EL (cell line): ENCODE measurements at places on chromosomes 6 and 20.

GRCh38 chr6:162443101-162443500, 284.5 kb downstream of the PRKN start:
- no peak for DNase-seq

DNA sequence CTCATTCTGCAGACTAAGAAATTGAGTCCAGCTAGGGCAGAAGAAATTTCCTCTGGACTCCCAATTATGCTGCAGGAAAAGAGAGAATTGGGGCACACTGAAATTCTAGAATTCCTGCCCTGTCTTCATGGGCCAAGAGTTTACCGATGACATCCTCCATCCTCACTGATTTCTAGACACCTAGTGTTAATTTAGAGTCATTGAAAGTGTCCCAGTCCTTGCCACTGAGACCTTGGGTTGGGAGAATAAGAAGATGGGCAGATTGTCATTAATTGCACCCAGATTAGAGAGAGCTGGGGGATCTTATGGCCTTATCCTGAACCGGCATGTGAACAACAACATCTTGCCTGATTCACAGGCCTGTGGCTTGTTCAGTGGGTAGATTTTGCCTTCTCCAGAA, 29.0 kb downstream of the ANGPT4 start:
- DNase-seq: no peak

GRCh38 chr20:12383821-12384220, 466.1 kb downstream of the BTBD3 start:
- DNase-seq: no peak

DNA sequence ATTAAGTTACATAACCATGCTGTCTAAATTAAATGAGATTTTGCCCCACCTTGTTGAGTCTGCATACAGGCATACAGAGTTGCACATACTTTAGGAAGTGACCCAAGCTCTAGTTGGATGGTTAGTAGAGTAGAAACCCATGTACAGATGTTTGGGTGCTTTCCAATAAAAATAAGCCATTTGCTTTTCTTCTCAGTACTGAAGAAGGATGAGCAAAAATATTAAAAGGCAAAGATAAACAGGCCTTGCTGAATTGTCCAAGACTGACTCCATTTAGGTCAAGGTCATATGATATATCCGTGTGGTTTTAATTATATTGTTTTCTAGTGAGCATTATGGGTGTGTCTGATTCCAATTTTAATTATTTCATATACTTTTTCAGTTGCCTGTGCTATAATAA, 589.4 kb downstream of the RFPL4B start:
- DNase-seq: peak; percentile 52

GRCh38 chr20:53494753-53495152, 98.9 kb downstream of the ZNF217 start:
- no peak for DNase-seq

DNA sequence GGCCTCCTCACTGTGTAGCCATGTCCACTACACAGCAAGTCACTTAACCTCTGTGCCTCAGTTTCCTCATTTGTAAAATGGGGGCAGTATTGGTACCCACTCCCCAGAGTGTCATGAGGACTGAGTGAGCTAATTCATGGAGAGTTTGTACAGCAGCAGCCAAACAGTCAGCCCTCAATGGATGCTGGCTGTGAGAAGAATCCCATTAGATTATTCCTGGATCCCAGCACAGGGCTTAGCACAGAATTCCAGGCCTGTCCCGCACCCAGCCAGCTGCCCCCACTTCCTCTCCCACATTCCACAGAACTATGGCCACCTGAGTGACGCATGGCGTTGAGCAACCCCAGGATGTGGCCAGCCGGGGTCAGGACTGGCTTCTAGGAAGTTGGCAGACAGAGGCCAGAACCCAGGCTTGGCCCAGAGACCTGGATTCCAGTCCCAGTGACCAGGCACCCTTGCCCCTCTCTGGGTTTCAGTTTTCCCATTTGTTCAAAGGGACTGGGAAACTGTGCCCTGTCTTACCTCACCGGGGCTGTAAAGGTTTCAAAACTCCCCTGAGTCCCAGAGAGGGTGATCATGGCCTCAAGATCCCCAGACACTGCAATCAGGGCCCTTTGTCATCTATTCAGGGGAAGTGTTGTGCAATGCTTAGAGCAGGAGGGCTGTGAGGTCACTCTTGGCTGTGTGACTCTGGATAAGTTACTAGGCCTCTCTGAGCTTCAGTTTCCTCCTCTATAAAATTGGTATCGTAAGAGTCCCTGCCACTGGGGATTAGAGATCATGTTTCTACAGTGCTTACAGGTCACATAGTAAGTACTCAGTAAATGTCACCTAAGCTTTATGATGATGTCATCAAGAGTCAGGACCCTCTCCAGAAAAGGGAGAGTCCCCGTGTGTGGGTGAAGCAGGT, 3.0 kb upstream of the TGM2 start:
- peak; percentile 97 for DNase-seq

DNA sequence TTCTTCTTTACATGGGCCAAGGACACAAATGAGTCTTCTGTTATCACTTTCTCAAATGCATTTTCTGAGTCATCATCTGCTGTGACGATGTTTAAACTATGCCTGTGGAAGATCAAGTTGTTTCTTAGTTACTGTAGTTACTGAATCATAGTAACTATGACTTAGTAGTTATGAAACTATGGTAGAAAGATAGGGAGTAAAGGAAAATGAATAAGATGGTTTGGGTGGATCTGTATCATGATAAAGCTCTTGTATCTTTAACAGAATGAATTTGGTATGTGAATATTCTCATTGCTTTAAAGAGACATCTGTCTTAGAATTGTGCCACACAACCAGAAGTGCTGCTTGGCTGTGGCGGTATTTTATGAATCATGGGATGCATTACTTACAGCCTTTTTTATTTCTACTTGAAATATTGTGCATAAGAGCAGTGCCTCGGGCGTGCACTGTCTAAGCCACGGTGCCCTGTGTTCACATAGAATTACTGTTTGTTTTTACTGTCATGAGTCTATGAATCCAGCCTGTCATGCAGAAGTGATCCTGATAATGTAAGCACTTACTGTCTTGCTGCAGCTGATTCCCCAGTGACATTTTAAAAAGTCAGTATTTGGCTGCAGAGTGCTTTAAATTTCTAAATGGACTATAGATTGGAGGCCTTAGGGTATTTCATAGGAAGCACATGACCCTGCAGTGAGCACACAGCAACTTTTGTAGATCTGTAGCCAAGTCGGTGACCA, 215.2 kb downstream of the TMEM242 start:
- DNase-seq: peak; percentile 87

- DNase-seq: no peak
Measured at GRCh38 chr20:39778847-39779604, 816.9 kb downstream of the DHX35 start.

DNA sequence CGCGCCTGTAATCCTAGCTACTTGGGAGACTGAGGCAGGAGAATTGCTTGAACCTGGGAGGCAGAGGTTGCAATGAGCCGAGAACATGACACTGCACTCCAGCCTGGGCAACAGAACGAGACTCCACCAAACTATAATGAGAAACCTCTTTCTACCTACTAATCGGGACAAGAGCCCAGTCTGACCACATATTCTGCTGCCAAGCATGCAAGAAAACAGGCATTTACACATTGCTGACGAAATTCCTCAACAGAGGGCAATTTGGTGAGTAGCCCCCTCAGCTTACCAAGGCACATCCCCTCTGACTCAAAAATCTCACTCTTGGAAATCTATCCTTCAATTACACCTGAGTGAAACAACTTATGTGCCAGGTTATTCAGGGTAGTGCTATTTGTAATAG, 81.2 kb downstream of the SLC23A2 start:
- DNase-seq: no peak

DNA sequence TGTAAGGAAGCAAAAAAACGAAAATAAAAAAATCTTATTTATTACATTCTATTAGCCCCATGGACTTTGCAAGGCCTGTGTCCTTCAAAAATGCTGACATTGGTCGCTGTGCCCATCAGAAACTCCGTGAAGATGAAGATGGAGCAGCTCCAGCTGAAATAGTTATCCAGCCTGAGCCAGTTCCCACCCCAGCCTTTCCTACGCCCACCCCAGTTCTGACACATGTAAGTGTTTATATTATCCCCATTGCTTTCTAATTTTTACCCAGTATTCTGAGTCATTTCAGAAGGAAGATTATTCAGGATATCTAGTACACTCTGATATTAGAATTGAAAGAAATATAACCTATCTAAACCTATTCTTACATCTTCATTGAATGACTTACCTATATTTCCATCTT, 217.7 kb downstream of the ARHGAP18 start:
- no peak for DNase-seq

GRCh38 chr20:62792940-62793756, 3.1 kb upstream of the MRGBP start:
- no peak for DNase-seq

- DNase-seq: no peak
Measured at GRCh38 chr20:7971536-7972280, 31.4 kb upstream of the HAO1 start.

DNA sequence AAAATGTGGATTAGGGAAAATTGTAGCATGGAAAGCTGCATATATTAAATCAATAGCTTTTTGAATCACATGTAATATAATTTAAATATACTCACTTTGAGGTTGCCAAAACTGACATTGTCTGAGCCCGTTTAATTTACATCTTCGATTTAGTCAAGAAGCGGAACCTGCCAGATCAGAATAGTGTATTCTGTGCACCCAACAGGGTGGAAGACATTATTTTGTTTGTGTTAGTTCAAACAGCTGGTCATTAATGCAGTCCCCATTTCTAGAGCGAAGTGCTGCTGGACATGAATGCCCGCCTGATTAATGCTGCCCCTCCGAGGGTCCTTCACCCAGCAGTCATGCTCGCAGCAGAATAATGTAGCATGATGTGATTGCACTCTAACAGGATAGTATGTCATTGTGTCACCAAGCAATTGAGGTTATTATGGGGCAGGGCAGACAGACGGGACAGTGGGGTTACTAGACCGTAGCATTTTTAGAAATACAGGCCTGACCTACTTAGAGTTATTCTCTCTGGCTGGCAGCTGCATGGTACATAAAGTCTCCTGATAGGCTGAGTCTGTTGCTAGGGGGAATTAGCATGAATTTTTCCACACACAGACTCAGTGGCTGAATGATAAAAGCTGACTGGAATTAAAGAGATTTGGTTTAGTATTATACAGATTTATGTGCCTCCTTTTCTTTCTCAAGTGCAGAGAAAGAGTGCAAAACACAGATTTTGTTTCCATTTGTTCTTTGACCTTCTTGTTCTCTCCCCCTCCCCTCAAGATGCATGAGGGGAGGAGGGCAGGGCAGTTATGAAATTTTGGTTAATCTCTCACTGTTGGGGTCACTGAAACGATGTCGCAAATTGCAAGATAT, 147.1 kb downstream of the PRL start:
- DNase-seq: no peak
